Esophagus squamous epithelium (tissue), 5 donors: ENCODE measurements at places on chromosomes 4 and X. TPM values are rescaled to one million over a fixed set of nuclear protein-coding genes. Genes with fewer than 3 reads are reported as not detected.

The HSD17B13 gene
- not detected for total RNA-seq

DNA sequence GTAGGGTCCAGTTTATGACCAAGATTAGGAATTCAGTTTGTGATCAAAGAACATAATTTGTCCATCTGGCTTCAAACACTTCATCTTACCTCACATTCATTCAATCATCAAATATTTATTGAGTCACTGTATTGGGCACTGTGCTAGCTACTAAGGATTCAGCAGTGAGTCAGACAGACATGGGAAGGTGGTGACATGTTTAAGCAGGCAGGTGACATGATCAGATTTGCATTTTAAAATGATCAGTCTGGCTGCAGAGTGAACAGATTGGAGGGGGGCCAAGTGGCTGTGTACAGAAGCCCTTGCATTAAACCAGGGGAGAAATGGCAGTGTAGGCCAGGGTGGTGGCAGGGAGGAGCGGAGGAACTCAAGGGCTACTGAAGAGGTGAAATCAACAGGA is 25.1 kb upstream of the APLN start:
- DNase-seq = no peak

GRCh38 chrX:56746996-56747395 is 18.0 kb downstream of the NBDY start:
- DNase-seq = no peak

GRCh38 chr4:27248829-27249228 is 388.2 kb downstream of the STIM2 start:
- DNase-seq = no peak

DNA sequence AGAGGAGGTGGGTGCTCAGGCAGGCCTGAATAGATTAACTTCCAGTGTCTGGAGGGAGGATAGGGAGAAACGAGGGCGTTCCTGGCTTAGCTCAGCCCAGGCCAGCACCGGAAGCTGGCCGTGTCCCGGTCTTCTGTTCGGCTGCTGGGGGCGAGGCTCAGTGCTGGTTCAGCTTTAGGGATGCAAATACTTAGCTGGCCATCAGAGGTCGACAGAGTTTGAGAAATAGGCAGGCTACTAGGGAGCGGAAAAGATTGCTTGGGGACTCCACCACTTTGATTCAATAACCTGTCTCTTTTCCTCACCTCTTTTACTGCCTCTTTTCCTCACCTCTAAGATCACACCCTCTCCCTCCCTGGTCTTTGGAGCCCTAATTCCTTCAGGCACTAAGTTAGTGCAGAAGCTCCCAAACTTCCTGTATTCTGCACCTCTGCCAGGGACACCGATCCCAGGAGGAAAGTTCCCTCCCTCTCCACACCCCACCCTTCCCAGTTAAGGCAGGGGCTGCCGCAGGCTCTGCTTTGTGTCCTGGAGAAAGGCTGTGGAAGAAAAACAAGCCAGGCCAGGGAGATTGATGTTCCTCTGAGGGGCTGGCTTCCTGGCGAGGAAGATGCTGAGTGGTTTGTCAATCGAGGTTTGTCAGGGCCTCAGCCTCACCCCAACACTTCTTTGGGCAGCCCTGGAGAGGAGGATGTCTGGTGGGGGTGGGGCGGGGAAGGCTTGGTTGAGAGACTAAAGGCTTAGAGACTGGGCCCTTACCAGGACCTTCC is 6.0 kb upstream of the EFNB1 start:
- DNase-seq = no peak

DNA sequence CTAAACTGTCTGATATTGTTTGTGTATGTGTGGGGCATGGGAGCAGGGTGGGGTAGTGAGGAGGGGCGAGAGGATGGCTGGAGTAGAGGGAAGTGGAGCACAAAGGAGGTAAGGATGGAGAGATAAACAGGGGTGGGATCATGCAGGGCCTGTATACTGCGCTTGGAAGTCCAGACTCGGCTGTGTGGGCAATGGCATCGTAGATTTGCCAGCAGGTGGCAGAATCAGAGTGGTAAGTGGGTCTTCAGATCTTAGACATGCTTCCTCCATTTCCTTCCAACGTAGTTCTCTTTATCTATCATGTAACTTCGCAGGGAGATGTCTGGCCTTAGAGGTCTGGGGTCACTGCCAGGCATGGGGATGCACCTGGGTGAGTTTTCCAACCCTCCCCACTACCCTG is 155.5 kb downstream of the PDGFRA start:
- no peak for DNase-seq

- no peak for DNase-seq
Observed at GRCh38 chrX:15474028-15474427, 19.1 kb downstream of the PIR start.

GRCh38 chr4:7374571-7374970 is 60.2 kb downstream of the PSAPL1 start:
- no peak for DNase-seq

- no peak for DNase-seq
Observed at GRCh38 chr4:8370835-8371595, 69.5 kb downstream of the ACOX3 start.

GRCh38 chrX:1597345-1598020 is 6.1 kb downstream of the AKAP17A start:
- no peak for DNase-seq
